ENCODE measurements at places on chromosomes 11 and 22.

- no peak for DNase-seq
These were observed 374.4 kb downstream of the NTM start for GRCh38 chr11:131744847-131745246.

- DNase-seq: no peak
These were observed 70.0 kb downstream of the EXT2 start for GRCh38 chr11:44165432-44165831.

GRCh38 chr22:45934659-45935341 is 42.2 kb downstream of the WNT7B start:
- no peak for DNase-seq

DNA sequence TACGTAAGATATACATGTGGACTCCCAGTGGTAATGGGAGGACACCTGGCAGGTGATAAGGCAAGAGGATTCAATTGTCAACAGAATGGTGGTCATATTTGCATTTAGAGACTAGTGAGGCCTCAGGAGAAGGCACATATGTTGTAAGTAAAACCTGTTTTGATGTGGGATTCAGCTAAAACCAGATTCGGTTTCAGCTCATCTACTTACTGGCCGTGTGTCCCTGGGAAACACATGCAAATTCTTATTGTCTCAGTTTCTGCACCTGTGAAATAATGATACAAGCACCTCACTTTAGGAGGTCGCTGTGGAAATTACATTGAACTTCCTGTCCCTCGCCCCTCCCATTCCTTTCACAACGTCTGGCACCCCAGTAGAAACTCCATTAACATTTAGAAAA is 78.9 kb upstream of the FIBIN start:
- DNase-seq: no peak

- no peak for DNase-seq
These were observed 8.9 kb upstream of the PELI3 start for GRCh38 chr11:66457826-66458225.

DNA sequence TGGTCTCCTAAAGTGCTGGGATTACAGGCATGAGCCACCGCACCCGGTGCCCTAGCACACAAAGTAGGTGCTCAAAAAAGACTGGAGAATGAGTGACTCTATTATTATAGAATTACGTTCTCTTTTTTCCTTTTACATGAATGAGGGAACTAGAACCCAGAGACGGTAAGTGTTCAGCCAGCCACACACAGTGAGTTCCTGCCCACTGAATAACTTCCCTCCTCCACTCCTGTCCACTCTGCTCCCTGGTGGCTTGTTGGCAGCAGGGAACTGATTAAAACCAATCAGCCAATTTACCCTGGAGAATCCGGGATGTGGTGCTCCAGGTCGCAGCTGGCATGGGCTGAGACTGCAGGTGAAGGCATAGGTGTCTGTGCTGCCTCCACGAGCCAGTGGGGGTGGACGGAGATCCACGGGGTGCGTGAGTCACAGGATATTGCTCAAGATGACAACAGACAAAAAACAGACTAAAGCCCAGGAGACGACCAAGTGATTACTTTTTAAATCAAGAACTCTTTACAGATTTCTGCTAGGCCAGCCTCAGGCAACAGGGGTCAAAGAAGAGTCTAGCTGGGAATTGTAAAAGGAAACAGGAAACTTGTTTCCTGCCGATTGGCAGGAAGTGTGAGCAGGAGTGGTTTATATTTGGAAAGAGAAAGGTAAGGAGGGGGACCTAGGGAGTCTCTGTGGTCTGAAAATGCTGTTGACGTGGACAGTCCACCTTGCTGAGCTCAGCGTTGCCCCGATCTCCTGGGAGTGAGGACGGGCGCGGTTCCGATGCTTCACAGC is 95.2 kb upstream of the TP53I11 start:
- DNase-seq: no peak

- no peak for DNase-seq
These were observed 117.5 kb downstream of the FCHSD2 start for GRCh38 chr11:73024639-73025038.

All from stimulated activated CD4-positive, alpha-beta T cell treated with anti-CD3 and anti-CD28 coated beads, Interleukin-12 subunit alpha, Interleukin-12 subunit beta, amount 100 ng/mL, for 24 hours (primary cell).